ENCODE measurements at places on chromosomes 11 and 22.

- DNase-seq, result no peak
Measured at GRCh38 chr11:114060392-114061047, 1.0 kb downstream of the ZBTB16 start.

- no peak for DNase-seq
Measured at GRCh38 chr11:111983187-111983986, 41.8 kb upstream of the DLAT start.

- DNase-seq, result no peak
Measured at GRCh38 chr11:129999407-129999806, 3.2 kb downstream of the PRDM10 start.

DNA sequence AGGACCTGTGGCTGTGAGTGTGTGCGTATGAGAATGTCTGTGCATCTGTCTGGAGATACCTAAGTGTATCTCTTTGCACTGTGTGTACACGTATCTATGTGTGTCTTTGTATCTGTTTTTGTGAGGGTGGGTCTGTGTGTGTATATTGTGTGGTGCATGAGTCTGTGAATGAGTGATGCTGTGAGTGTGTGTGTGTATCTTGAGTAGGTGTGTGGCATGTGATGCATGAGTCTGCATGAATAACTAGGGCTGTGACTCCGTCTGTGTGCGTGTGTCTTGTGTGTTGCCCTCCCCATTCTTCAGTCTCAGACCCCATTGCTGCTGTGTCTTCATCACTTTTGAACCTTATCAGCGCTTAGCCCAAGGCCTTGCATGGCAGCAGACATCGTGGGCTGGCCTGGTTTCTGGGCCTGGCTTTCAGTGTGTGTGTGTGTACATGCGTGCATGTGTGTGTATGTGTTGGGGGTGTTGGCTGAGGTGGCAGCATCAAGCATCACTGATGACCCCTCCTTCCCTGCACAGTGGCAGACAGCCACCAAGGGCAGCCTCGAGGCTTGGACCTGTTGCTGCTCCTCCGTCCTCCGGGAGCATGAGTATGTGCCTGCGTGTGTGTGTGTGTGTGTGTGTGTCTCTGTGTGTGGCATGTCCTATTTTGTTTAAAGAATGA is 1.4 kb downstream of the SGSM1 start:
- DNase-seq, result peak; percentile 44

DNA sequence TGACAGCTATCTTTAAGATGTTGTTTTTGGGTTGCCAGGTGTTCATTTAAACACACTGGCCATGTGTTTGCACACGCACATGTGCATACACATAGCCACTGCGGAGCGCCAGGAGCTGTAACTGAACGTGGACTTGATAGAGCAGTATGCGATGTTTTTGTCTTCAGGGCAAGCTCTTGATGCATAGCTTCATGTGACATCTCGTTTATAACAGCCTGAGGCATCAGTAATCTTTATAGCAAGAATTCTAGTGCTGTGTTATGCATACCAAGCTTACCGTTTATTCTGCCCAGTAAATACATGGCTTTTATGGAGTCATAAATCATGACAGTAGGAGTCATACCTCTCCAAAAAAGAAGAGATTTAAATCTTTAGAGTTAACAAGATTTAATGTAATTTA is 87.0 kb downstream of the ATXN10 start:
- no peak for DNase-seq

DNA sequence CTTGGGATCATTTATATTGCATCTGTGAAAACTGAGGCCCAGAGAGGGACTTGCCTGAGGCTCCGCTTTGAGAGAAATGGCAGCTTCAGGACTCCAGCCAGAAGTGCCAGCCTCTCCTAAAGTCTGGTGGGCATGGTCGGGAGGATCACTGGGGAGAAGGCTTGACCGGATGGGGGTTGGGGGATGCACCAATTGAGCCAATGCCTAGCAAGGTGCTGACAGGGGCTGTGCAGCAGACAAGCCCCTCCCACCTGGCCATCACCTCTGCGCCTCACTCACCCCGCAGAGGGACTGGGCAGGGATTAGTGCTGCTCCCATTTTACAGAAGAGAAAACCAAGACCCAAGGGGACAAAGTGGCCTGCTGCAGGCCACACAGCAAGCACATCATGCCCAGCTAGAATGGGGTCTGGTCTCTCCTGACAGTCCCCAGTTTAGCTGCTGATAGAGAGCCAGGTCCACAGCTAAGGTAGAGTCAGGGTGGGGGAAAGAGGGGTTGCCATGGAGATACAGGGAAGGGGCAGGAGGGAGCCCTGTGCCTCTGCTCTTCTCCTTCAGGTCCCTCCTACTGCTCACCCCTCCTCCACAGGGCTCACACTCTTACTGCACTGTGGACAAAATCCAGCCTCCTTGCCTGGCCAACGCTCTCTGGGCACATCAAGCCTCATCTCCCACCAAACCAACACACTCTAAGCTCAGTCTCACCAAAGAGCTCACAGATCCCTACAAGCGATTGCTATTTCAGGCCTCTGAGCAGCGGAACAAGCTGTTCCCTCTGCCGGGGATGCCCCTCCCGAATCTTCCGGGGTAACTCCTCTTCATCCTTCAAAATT is 29.5 kb downstream of the TEF start:
- DNase-seq, result no peak

DNA sequence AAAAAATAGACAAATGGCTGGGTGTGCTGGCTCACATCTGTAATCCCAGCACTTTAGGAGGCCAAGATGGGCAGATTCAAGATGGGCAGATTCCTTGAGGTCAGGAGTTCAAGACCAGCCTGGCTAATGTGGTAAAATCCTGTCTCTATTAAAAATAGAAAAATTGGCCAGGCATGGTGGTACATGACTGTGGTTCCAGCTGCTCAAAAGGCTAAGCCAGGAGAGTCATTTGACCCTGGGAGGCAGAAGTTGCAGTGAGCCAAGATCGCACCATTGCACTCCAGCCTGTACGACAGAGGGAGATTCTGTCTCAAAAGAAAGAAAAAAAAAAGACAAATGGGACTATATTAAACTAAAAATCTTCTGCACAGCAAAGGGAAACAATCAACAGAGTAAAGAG is 55.4 kb downstream of the USP35 start:
- DNase-seq, result no peak

- no peak for DNase-seq
Measured at GRCh38 chr11:10021563-10021962, 272.5 kb downstream of the SBF2 start.
